ENCODE measurements at places on chromosomes 2 and 18.

DNA sequence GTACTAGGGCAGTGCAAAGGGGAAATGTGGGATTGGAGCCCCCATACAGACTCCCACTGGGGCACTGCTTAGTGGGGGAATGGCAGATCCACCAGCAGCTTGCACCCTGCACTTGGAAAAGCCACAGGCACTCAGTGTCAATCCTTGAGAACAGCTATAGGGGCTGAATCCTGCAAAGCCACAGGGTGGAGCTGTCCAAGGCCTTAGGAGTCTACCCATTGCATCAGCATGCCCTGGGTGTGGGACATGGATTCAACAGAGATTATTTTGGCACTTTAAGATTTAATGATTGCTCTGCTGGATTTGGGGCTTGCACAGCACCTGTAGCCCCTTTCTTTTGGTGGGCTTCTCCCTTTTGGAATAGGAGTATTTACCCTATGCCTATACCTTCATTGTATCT, 8.6 kb upstream of the ZNF24 start:
- DNase-seq: no peak

DNA sequence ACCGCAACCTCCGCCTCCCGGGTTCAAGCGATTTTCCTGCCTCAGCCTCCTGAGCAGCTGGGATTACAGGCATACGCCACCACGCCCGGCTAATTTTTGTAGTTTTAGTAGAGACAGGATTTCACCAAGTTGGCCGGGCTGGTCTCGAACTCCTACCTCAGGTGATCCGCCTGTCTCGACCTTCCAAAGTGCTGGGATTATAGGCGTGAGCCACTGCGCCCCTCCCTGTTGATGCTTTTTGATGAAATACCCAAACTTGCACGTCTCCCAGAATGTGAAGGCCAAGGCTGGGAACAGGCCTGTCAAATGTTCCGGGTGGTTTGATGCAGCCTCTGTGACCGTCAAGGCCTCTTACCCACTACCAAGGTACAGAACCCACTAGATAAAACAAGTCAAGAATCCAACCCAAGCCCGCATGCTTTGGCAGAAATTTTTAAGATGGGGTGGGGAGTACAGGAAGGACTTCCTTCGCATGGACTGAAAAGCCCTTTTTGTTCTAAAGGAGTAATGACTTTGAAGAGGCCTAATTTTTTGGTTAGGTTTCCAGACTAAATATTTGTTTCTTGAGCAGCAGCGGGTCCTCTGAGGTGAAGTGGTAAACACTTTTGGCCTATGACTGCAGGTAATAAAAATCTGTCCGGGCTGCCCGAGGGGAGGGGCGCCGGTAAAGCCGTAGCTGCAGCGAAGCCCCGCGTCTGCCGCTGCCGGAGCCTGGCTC, 3.7 kb upstream of the EVX2 start:
- DNase-seq: no peak

- no peak for DNase-seq
Measured at GRCh38 chr18:11521853-11522252, 87.5 kb upstream of the SLC35G4 start.

DNA sequence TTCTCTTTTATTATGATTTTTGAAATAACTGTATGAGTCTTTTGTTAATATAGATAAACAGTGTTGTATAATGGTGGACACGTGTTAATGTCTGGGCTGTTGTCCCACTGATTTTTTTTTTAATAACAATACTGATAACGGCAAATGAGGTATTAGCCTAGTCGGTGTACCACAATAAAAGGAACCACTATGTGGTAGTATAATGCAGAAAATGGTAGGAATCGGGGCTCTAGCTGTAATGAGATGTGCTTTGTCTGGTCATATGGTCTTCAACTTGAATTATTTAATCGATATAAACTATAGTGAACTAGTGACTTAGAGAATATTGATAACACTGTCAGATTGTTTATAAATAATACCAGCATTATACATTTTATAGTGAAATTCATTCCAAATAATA, 517.9 kb upstream of the SPHKAP start:
- no peak for DNase-seq

- no peak for DNase-seq
Measured at GRCh38 chr2:151947813-151948165, 119.6 kb upstream of the ARL5A start.

GRCh38 chr2:30373881-30374302, 73.2 kb upstream of the LCLAT1 start:
- DNase-seq: no peak

DNA sequence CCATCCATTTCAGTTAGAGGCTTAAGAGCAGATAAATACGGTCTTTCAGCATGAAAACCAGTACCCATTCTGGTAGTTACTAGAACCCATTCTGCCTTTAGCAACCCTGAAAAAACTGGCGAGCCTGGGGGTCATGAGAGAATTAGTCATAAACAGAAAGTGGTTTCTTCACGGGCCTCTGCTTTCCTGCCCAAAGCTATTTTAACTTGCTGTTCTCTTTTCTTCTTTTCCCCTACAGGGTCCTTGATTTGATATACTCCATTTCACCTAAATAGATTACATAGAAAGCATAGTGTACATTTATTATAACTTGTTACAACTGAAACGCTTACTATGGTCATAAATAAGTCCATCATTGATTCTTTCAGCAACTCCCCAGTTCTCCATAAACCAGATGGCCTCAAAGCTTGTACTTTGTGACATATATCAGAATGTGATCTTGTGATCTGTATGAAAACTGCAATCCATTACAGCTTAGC, 48.3 kb downstream of the WDFY1 start:
- DNase-seq: no peak

- DNase-seq: no peak
Measured at GRCh38 chr2:74052732-74053710, 68.3 kb downstream of the TET3 start.

DNA sequence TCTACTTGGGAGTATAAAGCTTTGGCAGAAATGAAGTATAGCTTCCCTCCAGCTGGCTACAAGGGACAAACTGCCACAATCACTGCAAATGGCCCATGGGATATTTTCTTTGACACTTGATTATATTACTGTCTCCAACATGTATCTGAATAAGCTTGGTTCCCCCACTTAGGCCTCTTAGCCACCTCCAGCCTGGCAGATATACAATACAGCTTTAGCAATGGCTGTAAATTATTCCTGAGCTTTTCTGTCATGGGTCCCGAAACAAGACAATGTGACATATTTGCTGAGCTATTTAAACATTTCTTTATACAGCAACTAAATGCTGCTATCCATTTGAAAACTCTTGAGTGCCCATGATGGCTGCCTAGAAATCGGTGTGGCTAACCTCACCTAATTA, 406.2 kb downstream of the SUCLG1 start:
- no peak for DNase-seq

- DNase-seq: no peak
Measured at GRCh38 chr2:49924044-49924817, 769.9 kb upstream of the FSHR start.

DNA sequence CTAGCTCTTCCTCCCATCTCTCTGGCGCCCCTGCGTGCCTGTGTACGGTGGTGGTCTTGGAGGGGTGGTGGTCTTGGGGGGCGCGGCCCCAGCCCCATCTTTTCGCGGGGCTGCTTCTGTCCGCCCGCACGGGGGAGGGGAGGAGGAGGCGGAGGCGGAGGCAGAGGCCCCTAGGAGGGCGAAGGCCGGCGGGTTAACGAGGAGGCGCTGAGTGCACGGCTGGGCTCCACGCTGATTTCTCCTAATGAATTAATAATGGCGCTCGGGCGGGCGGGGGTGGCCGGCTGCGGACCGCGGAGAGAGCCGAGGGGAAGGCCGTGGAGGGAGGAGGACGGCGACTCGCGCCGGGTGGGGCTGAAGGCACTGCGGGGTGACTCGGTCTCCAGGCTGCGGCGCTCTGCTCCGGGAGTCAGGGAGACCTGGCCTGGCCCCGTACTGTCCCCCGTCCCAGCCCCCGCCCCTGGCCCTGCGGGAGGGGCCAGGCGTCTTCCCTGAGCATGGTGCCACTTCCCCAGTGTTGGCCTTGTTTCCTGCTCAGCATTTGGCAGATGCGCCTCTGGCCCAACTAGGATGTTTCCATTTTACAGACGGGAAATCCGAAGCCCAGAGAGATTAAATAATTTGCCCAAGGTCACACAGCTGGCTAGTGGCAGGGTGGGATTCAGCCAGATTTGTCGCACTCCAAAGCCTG, 6.0 kb downstream of the GAREM2 start:
- DNase-seq: no peak

DNA sequence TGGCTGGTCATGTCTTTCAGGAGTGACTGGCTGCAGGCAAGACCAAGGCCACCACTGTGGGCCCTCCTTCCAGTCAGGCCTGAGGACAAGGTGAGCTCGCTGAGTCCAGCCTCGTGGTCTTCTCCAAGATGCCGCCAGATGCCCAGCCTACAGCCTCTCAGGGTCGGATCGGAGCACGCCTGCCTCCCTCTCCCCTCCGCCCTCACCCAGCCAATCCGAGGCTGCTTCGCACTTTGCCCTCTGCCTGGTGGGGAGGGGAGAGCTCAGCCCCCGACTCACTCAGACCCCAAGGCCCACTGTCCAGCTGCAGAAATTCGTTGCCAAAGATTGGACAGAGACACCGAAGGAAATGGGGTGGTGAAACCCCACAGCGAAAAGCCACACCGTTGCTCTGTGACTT, 33.1 kb downstream of the ATOH8 start:
- DNase-seq: no peak

- DNase-seq: no peak
Measured at GRCh38 chr2:20747317-20747716, 75.6 kb downstream of the LDAH start.

DNA sequence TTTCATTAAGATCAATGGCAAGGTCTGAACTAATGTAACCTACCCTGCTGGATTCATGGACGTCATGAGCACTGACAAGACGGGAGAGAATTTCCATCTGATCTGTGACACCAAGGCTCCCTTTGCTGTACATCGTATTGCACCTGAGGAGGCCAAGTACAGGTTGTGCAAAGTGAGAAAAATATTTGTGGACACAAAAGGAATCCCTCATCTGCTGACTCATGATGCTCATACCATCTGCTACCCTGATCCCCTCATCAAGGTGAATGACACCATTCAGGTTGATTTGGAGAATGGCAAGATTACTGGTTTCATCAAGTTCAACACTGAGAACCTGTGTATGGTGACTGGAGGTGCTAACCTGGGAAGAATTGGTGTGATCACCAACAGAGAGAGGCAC, 82.3 kb upstream of the NDUFV2 start:
- DNase-seq: no peak

GRCh38 chr2:136482966-136483365, 282.4 kb upstream of the THSD7B start:
- no peak for DNase-seq

GRCh38 chr2:36466135-36466534, 110.6 kb downstream of the CRIM1 start:
- no peak for DNase-seq

GRCh38 chr2:144452989-144453336, 67.0 kb downstream of the ZEB2 start:
- DNase-seq: no peak

- no peak for DNase-seq
Measured at GRCh38 chr18:52723550-52723970, 383.6 kb downstream of the DCC start.

GRCh38 chr2:156908825-156909224, 348.7 kb upstream of the GALNT5 start:
- no peak for DNase-seq

GRCh38 chr2:45669032-45669486, 17.6 kb downstream of the PRKCE start:
- DNase-seq: no peak

- no peak for DNase-seq
Measured at GRCh38 chr2:164792316-164793170, 49.1 kb downstream of the COBLL1 start.

GRCh38 chr2:166419616-166419934, 43.8 kb upstream of the SCN9A start:
- DNase-seq: no peak

DNA sequence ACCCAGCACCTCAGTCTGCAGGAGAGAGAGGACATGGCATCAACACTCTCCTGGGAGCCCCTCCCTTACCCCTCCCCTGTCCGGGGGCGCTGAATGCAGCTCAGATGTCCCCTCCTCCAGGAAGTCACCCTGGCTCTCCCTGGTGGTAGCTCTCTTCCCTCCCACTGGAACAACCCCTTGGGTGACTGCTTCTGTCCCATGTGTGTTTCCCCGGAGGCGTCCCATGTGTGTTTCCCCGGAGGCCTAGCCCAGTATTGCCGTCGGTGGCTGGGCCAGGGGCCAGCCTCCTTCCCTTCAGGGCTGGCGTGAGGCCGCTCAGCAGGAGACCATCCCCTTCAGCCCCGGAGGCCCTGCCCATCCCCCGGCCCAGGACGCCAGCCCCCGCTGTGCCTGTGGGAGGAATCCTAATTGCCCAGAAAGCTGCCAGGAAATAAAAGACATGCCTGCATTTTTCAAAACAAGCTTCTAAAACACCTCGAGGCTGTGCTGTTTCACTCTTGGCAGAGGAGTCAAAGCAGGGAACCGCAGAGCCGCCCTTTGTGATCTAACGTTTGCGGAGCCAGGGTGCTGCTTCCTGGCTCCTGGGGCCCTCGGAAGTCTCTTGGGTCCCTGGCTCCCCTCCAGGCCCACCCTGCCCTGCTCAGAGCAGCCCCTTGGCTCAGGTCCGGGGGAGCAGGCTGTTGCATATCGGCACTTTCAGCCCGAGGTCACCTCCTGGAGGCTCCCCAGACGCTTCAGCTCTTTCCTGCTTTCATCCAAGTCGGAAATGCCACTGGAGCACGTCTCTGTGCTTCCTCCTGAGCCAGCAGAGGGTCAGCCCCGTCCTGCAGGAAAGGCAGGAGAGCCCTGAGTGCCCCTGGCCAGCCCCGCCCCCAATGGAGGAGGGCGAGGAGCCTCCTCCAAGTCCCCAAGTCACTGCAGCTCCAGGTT, 11.4 kb downstream of the SNED1 start:
- no peak for DNase-seq

DNA sequence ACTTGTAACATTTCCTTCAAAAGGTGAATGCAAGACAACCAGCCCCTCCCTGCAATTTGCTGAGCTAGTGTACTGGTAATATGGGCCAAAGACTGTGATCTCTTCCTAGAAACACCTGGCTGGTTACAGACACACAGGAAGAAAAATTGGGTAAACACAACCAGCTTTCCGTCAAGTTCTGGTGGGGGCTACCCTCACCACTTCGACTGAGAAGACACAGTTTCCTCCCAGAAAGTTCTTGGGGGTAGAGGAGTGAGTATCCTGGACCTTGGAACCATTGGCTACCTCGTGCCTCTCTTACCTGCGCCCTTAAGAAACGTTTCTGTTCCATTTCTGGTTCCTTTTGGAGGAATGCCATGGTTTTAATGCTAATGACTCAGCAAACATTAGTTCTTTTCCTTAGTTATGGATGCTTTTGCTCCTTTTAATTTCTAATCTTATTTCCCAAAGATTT, 120.9 kb upstream of the DLX2 start:
- DNase-seq: no peak

- DNase-seq: no peak
Measured at GRCh38 chr2:163800951-163801381, 65.2 kb upstream of the FIGN start.

GRCh38 chr2:134954065-134954464, 35.4 kb downstream of the CCNT2 start:
- no peak for DNase-seq
